ENCODE measurements at places on chromosomes 2 and 18.

- no peak for DNase-seq
These were observed 13.7 kb upstream of the TTC39C start for GRCh38 chr18:24000613-24001490.

DNA sequence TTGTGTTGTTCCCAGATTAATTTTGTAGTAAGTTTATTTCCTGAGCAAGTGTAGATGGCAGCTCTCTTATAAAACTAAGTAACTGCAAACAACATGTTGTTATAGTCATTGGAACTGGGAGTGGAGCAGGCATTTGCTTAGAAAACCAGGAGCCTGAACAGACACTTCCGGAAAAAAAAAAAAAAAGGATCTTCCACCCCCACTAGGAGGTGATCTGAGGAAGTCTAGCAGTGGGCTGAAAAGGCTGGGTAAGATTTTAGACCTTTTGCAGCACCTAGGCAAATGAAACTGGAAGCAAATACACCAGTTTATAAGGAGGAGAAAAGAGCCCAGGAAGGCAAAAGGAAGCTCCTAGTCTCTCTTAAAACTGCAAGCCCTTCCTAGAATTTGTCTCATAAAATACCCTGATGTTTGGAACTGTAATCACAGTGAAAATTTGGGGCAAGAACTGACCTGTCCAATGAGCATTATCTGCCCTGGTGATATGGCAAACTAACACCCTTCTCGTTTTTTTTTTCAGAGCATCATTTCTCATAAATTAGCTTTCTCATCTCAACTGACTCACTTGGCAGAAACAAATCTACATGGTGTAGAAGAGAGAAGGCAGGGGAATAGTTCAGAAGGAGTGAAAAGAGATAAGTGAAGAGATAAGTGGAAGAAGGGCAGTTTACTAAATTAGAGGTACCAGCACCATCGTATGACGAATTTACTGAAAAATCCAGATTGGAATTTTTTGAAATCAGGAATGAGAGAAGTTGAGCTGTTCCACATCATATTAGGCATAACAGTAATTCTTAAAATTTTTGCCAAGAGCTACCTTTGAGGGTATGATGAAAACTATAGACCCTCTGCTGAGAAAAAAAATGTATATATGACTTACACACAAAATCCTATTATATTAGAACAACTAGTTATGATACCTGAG is 4.2 kb upstream of the CCNYL1 start:
- DNase-seq, result no peak

DNA sequence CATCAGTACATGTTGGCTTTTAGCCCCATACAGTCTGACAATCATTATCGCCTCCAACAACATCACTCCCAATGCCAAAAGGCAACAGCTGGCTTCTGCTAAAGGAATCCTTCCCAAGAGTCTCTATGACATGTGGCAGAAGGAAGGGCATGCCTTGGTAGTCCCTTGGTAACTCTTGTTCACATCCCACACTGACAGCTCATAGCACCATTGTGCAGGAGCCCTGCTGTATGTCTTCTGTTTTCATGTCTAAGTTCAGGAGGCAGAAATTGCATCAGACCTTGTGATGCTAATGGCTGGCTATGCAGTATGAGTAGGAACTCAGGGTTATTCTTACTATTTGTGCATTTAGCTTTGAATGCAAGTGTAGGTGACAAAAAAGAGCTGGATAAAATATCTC is 392.1 kb downstream of the PTH2R start:
- no peak for DNase-seq

- peak; percentile 75 for DNase-seq
These were observed 1210.4 kb upstream of the ACVR2A start for GRCh38 chr2:146634230-146635097.

DNA sequence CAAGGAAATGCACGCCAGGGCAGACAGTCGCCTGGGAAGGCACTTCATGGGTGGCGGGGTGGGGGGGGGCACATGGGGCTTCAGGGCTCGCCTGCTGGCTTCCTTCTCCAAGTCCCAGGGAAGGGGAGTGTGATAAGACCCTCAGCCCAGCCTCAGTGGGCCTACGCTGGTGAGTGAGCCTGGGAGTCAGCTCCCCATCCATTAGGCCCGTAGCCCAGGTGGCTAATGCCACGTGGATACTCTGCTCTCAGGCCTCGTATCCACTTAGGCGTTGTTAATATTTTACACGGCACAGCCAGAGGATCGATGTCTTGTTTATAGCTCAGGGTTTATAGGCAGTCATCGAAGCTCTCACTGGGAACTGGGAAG is 47.1 kb downstream of the KCNIP3 start:
- DNase-seq, result no peak

DNA sequence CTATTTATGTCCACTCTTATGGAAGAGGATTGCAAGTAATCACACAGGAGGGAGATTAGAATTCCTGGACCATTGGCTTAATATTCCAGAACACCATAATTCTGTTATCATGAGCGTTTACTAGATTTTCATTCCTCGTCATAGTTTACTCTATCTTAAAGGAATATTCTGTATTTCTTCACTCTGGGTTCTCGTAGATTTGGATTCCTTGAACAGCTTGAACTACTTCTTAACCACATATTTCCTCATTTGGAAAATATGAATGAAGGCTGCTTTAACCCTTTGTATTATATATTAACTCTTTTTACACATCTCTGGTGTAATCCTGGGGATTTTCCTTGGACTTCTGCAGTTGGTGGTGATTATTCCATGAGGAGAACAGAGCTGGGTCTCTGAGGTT is 46.3 kb upstream of the CCBE1 start:
- no peak for DNase-seq

- no peak for DNase-seq
These were observed 35.6 kb downstream of the NGEF start for GRCh38 chr2:232977438-232977971.

DNA sequence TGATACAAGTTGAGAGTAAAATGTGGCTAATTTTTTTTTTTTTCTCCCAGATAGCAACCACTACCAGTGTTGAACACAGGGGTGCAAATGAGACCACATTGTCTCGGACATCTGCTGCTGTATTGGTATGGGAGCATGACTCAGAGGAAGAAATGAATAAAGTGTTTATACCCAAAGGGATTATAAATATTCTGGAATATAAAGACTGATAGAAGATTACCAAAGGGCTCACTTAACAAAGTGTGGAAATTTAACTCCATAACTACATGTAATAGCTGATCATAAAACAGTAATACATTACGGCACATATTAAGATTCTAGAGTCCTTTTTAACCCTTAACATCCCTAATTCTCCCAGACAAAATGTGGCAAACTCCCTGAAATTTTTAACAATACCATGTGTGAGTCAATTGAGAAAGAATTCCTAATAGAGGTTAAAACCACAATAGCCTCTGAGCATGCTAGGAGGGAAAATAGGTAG is 1023.0 kb upstream of the ACVR2A start:
- DNase-seq, result no peak

- no peak for DNase-seq
These were observed 158.8 kb upstream of the SLC39A10 start for GRCh38 chr2:195498176-195498575.

DNA sequence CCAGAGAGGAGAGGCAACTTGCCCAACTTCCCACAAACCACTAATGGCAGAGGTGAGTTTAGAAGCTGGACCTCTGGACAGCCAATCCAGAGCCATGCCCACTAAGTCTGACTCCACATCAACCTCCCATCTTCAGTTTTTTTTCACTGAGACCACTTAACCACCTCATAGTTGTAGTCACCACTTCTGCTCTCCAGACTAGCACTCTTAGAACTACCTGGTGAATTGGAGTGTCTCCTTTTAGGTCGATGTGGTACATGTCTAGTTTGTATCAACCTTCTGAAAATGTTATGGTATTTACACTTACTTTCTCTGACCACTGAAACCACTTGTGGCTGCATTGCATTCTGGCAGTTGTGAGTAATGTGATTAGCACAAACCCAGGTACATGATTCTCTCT is 743.6 kb upstream of the FANCL start:
- no peak for DNase-seq

DNA sequence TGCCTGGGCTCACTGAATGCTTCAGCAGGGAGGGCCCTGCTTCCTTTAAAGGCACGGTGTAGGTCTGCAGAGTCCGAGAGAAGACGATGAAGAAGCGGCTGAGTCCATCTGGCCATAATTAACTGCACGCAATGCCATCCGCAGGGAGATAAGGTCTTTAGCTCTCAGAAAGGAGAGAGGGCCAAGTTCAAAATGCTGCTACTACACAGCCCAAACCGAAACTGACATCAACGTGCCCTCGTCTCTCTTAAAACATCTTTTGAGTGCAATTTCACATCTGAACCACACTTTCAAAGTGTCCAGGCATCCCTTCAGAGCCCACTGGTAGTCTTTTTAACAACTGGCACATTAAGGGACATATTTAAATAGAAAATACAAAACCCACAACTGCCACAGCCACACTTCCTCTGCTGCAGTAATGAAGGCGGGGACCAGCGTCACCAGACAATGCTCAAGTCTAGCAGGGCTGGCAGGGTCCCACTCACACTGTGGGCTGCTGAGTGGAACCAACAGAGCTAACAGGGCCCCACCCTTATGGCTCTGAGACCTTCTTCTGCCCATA is 35.8 kb downstream of the ST3GAL5 start:
- DNase-seq, result no peak

GRCh38 chr2:44895061-44895460 is 46.4 kb upstream of the SIX3 start:
- DNase-seq, result no peak

DNA sequence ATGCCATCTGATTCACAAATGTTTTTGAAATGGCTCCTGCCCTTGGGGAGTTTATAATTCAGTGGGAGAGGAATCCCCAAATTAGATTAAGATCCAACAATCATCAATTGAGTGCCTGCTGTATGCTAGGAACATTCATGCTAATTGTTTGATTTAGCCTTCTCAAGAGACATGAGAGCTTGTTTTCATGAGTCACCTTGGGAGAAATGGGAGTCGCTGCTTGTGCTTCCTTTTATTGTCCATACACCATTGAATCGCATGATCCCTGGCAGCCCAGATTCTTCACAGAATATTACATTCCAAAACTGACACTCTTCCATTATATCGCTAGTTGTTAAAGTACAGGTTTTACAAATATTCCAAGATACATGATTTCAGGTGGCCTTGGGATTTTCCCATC is 106.0 kb upstream of the MAP3K20 start:
- DNase-seq, result no peak

DNA sequence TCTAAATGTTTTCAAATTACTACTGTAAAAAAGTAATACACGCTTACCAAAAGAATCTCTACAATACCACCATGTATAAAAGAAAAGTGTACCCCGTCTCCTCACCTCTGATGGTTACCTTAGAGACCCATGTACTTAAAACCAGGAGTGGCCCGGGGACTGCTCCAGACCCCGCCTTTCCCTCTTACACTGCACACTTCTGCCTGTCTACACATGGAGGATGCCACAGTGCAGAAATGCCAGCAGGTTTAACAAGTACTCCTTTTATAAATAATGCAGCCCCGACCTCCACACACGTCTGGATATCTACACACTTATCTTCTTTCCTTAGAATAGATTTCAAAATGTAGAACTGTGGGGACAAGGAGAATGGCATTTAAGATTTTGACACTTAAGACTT is 5.3 kb downstream of the HDAC4 start:
- DNase-seq, result no peak

DNA sequence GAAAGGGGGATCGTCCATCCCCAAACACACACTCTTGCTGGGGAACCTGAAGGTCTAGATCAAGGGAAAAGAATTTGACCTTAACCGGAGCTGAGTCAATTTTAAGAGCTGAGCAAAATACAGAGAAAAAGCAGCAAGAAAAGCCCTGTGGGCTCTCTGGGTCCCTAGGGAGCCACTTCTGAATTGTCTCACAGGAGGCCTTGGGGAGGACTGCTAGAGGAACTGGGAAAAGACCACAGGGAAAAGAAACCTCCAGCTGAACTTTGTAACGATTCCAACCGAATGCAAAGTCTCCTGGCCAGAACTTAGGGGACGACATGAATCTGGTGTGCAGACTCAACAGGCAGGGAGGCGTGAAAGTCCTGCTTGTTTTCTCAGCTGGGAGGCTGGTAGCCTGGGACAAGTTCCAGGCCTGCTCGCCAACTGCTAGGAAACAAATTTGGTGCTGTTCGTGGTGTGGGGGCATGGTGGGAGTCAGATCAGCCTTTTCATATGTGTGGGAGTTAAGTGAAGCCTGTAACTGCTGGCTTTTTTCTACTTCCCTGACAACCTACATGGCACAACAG is 644.6 kb upstream of the CNTNAP5 start:
- DNase-seq, result no peak

- DNase-seq, result no peak
These were observed 80.2 kb upstream of the GCFC2 start for GRCh38 chr2:75790814-75791467.

DNA sequence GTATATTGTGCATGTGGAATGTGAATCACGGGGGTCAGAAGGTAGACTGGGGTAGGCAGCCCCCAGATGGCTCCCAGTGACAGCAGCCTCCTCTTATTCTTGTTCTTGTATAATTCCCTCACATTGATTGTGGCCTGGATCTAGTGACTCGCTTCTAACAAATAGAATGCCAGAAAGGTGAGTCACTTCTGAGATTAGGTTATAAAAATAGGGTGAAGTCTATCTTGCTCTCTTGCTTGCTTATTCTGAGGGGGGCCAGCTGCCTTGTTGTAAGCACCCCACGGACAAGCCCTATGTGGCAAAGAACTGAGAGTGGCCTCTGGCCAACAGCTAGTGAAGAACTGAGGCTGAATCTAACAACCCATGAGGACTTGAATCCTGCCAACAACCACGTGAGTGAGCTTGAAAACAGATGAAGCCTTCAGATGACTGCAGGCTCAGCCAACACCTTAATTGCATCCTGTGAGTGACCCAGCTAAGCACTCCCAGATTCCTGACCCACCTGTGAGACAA is 15.6 kb upstream of the RMND5A start:
- peak; percentile 70 for DNase-seq

DNA sequence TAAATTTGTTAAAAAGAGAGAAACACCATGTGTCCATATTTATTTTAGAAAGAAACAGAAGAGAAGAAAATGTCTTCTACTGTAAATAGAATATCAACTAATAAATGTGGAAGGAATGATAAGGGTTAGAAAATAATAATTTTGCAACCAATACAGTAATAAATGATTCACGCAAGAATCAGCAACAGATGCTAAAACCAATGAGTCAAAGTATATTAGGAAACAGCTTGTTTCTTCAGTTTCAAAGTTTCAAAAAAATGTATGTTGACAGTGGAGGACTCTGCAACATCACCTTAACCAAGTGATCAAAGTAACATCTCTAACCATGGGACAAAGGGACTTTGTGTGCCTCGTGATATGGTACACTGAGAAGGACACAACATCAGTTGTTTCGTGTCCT is 147.0 kb downstream of the TWIST2 start:
- no peak for DNase-seq

GRCh38 chr2:233436691-233437438 is 82.6 kb downstream of the DGKD start:
- DNase-seq, result no peak

- no peak for DNase-seq
These were observed 440.9 kb upstream of the UBE2E3 start for GRCh38 chr2:180539541-180539940.

GRCh38 chr2:64779117-64779690 is 125.5 kb upstream of the SERTAD2 start:
- no peak for DNase-seq
